AG08395 (cell line): ENCODE measurements at places on chromosomes 2 and 18.
A peak's percentile ranks its signal among the peaks of the same experiment; 100 is the strongest.

GRCh38 chr2:207157731-207158130 is 8.0 kb downstream of the KLF7 start:
- DNase-seq = no peak

GRCh38 chr2:43233218-43234212 is 7.1 kb upstream of the ZFP36L2 start:
- DNase-seq = no peak

- peak; percentile 59 for DNase-seq
These were observed 233.8 kb upstream of the SPRED2 start for GRCh38 chr2:65666156-65666725.

DNA sequence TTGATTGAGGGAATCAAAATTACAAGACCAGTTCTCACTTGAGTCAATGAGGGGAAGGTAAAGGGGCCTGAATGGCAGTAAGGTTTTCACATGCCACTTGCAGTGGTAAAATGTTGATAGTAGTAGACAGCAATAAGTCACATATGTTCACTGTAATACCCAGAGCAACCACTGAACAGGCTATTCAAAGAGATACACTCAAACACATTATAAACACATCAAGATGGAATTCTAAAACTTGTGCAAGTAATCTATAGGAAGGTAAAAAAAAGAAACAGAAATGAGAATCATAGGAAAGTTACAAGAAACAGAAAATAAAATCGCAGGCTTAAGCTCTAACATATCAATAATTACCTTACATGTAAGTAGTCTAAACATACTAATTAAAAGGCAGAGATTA is 86.6 kb upstream of the AFF3 start:
- no peak for DNase-seq

DNA sequence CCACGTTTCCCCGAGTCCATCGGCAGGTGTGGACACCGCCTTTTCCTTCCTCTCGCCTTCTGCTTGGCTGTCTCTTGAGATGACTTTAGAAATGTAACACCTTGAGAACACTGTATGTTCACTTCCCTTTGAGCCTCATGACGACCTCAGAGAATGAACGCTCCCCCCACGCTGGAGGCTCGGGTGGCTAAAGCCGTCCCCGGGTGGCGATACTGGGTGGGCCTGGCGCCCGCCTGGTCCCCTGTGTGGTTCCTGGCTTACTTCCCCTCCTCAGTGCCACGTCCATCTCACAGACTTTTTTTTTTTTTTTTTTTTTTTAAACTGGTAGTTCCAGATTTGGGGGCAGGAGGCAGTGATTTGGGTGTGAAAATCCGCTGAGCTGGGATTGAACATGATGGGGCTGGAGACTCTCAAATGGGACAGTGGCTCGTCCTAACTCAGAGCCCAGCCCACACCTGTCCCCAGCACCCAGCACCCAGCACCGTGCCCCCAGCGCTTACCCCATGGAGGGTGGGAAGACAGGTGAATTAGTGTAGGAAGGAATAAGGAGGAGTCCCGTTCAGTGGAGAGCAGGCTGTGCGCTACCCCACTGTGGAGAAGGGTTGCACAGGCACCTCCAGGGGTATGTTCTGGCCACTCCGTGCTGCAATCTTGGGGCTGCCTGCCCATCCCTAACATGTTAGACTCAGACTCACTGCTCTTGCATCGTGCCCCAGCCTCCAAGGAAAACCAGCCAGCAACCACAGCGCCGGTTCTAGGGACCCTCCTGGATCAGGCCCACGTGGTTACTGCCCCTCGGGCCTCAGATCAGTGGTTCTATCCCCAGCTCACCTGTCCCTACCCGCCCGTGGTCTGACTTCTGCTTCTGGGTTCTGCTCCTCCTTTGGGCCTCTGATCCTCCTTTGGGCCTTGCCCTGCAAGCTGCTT is 174.0 kb downstream of the ASB1 start:
- DNase-seq = no peak

GRCh38 chr2:47897883-47898731 is 8.2 kb downstream of the FBXO11 start:
- no peak for DNase-seq

GRCh38 chr2:72548081-72548764 is 277.6 kb downstream of the EXOC6B start:
- DNase-seq = no peak

GRCh38 chr18:3885209-3885792 is 435.3 kb downstream of the TGIF1 start:
- DNase-seq = no peak

- no peak for DNase-seq
These were observed 117.6 kb upstream of the DAPL1 start for GRCh38 chr2:158677542-158677941.

DNA sequence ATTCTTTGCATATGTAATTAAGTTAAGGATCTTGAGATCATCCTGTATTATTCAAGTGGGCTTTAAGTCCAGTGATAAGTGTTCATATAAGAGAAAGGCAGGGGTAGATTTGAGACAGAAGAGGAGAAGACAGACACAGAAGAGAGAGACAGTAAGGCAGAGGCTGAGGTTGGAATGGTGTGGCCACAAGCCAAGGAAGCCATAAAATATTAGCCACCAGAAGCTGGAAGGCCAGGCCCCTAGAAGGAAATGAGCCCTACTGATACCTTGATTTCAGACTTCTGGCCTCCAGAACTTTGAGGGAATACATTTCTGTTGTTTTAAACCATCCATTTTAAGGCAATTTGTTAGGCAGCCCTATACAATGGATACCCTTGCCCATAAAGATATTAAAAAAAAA is 66.9 kb upstream of the DLX2 start:
- DNase-seq = no peak

- no peak for DNase-seq
These were observed 95.0 kb downstream of the HDAC4 start for GRCh38 chr2:239305771-239306170.

DNA sequence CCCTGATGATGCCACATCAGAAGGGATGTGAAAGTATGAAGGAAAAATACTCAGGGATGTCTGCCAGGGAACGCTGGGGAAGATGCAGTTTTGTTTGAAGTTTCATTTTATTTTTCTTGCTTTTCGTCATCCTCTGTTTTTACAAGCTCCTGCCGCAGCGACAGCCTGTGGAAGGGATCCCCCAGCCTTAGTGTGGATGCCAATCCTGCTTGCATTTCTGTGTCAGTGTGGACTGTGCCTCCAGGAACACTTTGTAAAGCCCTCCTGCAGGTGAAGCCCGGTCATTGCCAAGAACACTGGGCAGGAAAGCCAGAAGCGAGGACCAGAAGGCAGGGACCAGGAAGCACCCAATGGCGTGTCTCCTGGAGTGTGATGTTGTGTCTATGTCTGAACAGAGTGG is 234.3 kb downstream of the SEPTIN10 start:
- no peak for DNase-seq

GRCh38 chr18:32847691-32848090 is 74.9 kb upstream of the KLHL14 start:
- no peak for DNase-seq

DNA sequence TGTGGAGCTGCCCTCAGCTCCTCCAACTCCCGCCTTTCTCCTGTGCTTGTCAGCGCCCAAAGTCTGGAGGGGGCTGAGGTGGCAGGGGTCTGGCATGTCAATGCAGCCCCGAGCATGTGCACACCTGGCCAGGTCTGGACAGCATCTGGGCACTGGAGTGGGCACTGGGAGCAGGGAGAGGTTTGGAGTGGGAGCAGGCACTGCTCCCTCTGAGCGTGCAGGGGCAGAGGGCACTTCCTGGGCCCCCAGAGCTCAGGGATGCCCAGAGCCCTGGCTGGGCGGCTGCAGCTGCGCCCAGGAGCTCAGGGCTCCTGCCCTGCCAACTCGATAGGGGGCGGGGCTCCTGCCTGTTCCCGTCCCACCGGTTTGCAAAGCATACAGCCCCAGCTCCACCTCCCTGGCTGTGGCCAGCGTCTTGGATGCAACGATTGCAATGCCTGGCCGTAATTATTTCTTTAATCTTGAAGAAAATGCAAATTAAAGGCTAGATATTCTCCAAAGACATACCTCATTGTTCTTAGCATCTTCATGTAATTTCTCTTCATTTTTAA is 57.4 kb upstream of the LDAH start:
- DNase-seq = no peak

DNA sequence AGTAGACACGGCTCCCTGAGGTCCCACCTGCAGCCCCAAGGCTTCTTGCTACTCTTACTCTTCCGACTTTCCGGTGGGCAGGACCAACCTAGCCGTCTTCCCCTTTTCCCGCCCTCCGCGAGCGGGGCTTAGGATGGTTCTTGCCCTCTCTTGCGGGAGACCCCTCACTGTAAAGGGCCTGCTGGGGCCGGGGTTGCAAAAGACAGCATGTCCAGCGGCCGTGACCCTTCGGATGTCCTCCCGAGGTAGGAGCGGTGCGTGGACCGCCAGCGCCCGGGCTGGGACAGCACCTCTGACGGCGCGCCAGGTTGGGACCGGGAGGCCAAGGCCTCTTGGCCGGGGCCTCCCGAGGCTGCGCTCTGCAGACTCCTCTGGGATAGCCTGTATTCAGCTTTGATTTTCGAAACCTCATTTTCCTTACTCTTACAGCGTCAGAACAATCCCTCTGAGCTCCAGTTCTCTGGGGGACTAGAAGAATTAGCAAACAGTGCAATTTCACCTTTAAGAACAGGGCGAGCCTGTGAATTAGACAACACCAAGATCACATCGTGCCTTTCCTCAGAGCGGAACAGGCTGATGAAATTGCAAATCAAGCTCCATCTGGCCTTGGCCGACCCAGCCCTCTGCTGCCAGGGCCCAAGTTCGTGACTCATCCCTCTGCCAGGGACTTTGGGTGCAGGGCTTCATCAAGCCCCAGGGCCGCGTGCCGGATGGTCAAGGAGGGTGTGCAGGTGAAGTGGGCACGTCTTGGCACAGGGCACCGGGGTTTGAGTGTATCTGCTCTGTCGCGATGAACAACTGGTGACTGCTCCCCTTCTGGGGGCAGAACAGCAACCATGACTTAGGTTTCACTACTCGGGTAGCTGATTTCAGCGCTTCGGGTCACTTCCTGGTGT is 777 bp downstream of the MOCOS start:
- peak; percentile 48 for DNase-seq

- no peak for DNase-seq
These were observed 178.5 kb downstream of the ACTR3 start for GRCh38 chr2:114068438-114068837.

- DNase-seq = no peak
These were observed 3.9 kb downstream of the CDCA7 start for GRCh38 chr2:173358616-173359015.

DNA sequence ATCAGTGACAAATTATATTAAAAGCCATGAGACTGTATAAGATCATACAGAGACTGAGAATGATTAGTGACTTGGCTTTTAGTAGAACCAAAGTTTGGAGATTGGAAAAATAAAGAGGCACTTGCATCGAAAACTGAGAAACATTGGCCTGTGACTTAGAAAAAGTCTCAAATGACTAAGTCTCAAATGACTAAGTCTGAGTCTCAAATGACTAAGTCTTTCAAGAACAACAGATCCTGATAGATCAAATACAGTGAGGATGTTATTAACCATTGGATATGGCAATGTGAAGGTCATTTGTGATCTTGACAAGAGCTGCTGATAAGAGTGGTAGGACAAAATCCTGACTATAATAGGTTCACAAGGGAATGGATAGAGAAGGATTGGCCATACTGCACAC is 135.5 kb upstream of the FANCL start:
- DNase-seq = no peak

- DNase-seq = no peak
These were observed 498.4 kb downstream of the STK39 start for GRCh38 chr2:167749016-167749415.

DNA sequence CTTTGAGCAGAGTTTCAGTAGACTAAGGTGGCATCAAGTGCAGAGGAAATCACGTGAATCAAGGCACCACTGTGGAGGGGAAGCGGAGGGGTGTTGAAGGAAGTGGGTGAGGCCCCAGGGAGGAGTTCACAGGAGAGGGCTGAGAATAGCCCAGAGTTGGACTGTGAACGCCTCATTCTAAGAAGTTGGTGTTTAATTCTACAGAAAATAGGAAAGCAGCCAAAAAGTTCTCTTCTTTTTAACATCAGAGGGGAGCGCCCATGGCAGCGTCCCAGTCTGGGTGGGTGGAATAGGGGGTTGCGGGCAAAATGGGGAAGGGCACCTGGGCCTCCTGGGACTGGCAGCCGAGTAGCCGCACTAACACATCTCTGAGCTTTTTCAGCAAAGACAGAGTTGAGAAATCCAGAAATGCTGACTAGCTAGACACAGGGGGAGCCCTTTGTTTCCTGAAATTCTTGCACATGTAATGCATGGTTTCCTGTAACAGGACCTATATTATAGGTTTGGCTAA is 97.0 kb downstream of the NEB start:
- no peak for DNase-seq

GRCh38 chr18:23380001-23380550 is 73.0 kb upstream of the RIOK3 start:
- no peak for DNase-seq

DNA sequence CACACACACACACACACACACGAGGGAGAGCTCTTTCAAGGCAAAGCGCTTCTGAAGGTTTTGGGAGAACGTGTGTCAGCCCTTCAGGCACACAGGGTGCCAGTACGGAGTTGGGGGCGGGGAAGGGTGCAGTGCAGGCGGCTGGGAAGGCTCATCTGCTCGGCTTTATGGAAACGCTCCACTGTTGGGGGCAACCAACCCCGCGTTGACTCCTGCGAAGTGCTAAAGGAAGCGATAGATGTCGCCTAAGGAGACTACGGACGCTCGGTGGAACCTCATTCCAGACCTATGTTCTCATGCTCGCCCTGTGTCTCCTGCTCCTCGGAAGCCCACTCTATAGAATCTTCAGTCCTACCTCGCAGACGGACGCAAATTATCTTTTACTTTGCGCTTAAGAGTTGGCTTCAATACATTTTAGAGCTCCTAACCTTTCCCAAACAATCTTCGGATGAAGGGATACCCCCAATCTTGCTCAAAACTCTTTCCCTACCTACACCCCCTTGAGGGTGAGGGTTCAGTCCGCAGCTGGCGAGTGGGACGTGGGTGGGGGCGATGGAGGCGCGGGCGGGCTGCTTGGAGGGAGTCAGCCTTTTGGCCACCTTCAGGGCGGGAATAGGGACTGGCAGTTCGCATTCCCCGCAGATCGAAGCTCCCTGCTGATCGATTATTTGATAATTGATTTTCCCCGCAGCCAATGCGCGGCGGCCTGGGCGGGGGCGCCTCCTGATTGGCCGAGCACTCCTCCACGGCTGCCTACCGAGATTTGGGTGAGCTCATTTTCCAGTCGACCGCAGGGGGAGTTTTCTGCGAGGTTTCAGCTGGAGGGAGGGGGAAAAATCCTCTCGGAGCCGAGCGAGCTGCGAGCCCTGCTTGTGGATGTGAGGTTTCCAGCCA is 1.9 kb upstream of the MEIS1 start:
- DNase-seq = peak; percentile 93

- DNase-seq = no peak
These were observed 1551.7 kb upstream of the SLC39A10 start for GRCh38 chr2:194105358-194105757.

GRCh38 chr2:19554520-19554919 is 196.1 kb upstream of the OSR1 start:
- no peak for DNase-seq

GRCh38 chr2:176537932-176538331 is 268.7 kb downstream of the MTX2 start:
- DNase-seq = no peak
